ENCODE measurements at places on chromosomes 6 and 20.

DNA sequence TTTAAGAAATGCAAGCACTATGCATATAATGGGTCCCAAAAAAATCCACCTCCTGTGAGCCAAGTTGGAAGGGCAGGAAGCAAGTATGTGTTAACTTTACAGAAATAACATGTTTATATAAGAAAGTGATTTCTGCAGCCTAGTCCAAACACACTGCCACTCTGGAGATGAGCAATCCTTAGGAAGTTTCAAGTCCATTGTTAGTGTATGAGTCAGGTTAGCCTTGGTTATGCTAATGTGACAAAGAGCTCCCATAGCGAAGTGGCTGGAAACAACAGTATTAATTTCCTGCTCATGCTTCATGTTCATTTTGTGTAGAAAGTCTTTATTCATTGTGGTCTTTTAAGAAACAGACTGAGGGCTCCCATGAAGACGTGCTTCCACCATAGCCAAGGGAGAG lies 121.4 kb downstream of the TBXT start:
- no peaks in the 10 kb centered on the region for H3K27me3 ChIP-seq
- H3K4me1 ChIP-seq, result no peaks in the 10 kb centered on the region
- no peak overlapping the region for H3K4me3 ChIP-seq
- no peak overlapping the region for H3K27ac ChIP-seq

DNA sequence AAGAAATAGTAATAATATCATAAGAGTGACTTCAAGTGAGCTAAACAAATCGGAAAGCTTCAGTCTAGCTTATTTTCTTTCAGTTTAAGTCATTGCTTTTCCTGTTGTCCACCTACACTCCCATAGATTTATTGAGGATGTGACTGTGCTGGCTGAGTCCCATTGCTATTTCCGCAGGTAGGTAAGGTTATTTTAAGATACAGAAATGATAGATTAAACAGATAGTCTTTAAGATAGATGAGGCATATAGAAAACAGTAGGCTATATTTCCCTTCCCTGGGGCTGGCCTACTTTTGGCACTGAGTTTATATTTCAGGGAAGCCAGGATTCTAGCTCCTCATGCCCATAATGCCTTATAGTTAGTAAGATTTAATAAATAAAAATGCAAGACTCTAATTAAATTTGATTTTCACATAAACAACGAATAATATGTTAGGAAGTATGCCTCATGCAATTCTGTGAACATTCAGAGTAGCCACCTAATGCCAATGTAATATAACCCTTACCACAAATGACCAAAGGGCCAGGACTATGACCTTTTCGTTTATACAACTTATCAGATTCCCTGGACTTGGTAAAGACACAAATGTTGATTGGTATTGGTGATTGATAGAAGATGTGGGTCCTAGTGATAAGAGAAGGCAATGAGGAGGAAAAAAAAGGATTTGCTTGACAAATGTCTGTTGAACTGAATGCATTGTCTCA lies 1079.3 kb downstream of the EPHA7 start:
- H3K27ac ChIP-seq, result no peak overlapping the region
- DNase-seq, result no peak
- no peaks in the 10 kb centered on the region for H3K27me3 ChIP-seq
- no peak overlapping the region for H3K4me3 ChIP-seq

DNA sequence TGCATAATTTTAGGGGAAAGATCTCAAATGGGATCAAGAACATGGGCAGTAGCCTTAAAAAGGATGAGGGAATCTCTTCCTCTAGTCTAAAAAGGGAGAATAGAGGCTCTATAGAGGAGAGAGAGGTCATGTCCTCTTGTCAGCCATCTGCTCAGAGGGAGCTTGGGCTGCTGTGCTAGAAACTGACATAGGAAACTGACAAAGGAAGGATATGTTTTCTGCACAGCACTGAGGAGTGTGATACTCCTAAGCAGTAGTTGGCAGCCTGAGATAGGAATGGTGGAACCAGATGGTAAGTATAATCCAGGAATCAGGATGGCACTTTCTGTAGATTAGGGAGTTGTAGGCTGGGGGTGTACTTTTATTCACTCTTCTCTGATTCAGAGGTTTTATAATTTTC lies 59.2 kb downstream of the PTPRA start:
- no peak overlapping the region for H3K27ac ChIP-seq
- no peaks in the 10 kb centered on the region for H3K36me3 ChIP-seq
- H3K4me3 ChIP-seq, result no peak overlapping the region
- H3K4me1 ChIP-seq, result no peaks in the 10 kb centered on the region
- DNase-seq, result no peak

DNA sequence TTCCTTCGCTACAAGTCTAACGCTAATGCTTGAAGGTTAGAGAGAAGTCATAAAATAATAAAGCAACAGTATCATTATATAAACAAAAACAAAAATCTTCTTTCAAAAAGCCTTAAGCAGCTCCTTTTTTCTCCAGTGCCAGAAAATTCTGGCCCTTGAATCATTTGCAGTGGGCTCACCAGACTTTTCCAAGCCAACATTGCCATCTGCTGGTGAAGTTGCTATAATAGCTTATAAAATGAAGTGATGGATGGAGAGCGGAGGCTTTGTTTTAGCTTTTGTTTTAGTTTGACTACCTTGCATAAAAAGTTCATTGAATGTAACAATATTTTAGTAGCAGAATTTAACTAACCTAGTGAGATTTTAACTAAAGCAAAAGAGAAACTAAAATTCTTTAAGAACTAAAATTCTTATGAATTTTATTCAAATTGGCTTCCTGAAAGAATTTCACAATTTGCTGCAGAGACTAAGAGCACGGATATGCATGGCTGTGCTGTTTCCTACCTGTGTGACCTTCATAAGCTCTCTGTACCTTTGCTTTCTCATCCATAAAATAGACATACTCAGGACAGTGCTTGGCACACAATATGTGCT lies 44.8 kb upstream of the SLC2A12 start:
- no peaks in the 10 kb centered on the region for H3K27me3 ChIP-seq
- no peaks in the 10 kb centered on the region for H3K36me3 ChIP-seq
- peak; percentile 70 for DNase-seq
- no peaks in the 10 kb centered on the region for H3K4me1 ChIP-seq
- no peak overlapping the region for H3K27ac ChIP-seq

DNA sequence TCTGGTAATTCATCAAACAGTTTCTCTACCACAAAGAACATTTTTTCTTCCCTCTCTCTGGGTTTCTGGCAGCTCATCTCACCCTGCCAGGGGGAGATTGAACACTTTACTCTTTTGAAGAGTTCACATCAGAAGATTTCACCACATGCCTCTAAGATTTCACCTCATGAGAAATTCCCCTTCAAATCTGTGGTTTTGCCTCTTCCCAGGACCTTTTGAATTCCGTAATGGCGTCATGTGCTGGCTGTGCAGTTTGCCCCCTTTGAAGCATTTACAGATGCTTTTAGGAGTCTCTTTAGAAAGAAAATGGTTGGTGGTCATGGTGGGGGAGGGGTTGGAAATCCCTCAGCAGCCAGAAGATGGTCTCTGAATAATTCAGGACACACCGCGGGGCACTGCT lies 486.1 kb downstream of the QKI start:
- no peaks in the 10 kb centered on the region for H3K27me3 ChIP-seq
- no peak overlapping the region for H3K27ac ChIP-seq

DNA sequence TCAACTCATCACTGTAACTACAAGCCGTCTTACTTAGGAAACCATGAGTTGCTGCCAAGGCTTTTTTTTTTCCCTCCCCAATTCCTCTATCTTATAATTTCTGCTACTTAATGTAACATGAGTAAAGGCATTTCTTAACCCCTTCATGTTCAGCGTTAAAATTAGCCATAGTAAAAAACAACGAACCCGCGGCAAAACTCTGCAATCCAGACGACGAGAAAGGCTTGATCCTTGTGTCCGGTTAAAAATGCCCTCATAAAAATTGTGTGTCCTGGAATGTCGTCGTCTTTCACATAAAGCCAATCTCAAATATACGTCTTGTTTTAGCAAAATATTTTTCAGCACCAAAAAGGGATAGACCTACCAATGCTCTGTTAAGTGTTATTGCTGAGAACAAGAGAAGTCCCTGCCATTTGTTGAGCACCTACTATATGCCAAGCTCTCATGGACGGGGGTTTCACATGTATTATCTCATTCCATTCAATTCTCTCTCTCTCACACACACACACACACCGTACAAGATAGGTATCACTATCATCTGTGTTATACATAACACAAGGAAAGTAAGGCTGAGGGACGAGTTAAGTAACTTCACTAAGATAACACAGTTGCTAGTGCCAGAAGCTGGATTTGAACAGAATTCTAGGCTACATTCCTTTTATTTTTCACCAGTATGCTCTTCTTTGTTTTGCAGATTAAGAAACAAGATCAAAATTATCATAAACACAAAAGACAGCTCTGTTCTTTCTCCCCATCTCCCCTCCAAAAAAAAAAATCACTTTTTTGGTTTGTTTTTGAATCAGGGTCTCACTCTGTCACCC lies 683 bp upstream of the ARHGAP18 start:
- peak overlapping the region; percentile 41 for H3K4me3 ChIP-seq
- peak overlapping the region; percentile 76 for H3K27ac ChIP-seq
- H3K27me3 ChIP-seq, result no peaks in the 10 kb centered on the region

Data from uterus (tissue), 4 donors.